ENCODE measurements at places on chromosomes 2 and 18.

- DNase-seq: no peak
These were observed 89.8 kb upstream of the GRB14 start for GRCh38 chr2:164710837-164711765.

DNA sequence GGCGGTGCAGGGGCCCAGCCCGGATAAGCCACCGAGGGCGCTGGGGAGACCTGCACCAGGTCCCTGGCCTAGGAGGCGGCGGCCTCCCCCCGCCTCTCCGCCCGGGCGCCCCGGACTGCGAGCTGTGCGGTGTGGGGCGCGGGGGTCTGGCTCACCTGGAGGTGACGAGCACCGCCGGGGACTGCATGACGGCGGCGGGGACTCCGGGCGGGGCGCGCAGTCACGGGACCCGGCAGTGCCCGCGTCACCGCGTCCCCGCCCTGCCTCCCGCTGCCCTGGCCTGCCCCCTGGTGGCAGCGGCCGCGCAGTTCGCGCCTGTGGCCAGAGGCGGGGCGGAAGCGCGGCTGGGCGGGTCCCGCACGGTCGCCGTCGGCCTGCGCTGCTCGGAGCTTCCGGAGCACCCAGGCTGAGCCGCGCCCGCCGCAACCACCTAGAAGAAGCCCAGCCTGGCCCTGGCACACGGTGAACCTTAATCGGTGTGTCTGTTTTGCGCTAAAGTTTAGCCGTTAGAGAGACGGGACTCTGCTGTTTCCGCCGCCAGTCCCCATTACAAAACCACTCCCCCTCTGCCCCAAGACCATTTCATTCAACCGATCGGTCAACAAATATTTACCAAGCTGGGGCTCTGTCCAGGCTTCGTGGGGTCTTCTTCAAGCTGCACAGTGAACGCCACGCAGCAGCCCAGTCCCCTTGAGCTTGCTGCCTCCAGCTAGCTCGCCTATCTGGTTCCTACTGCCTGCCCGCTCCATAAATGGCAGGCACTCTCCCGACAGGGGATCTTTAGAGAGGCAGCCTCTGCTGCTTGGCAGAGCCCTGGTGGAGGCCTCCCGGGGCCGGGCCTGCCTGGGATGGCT lies at the start of gene HS1BP3:
TSS of gene HS1BP3 (minus strand) at position 222 of the 854 bp plus-strand sequence. CDS start at position 187, 35 bp downstream.
- peak; percentile 50 for DNase-seq

GRCh38 chr18:37457341-37457740 lies 108.3 kb downstream of the CELF4 start:
- DNase-seq: no peak

DNA sequence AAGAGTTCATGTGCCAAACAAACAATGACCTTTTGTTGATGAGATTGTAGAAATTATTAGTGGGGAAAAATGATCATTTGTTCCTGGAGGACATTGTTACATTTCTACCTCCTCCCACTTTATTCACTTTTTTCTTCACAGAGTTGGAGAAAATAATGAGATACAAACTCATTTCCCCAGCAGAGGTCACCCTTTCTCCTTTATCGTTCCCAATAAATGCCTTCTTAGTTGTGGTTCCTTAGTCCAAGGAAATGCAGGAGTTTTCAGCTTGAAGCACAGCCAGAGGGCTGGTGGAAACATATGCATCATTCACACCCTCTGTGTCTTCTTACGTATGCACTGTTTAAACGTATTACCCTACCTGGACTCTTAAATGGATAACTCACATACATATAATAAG lies 108.8 kb downstream of the SLC4A3 start:
- DNase-seq: peak; percentile 8

DNA sequence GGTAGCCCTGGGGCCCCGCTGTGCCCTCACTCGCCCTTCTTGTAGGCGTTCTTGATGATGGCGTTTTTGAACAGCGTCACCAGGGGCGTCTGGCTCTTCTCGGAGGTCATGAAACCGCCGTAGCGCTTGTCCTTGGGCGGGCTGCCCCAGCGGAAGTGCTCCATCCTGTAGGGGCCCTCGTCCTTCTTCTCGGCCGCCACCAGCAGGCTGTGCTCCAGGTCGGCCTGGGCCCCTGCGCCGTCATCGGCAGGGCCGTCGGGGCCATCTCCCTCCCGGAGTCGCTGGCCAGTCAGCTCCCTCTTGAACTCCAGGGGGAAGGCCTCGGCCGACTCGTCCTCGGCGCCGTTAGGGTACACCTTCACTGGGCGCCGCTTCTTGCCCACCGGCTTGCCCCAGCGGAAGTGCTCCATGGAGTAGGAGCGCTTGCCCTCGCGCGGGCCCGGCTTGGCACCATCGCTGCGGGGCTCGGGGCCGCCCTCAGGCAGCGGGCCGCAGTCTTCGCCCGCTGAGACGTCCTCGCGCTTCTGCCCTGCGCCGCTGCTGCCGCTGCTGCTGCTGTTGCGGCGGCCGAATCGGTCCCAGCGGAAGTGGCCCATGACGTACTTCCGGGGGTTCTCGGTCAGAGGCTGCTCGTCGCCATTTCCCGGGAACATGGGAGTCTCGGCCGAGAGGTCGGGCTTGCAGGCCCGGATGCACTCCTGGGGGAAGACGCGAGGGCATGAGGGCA lies 7.2 kb downstream of the POMC start:
- DNase-seq: no peak

DNA sequence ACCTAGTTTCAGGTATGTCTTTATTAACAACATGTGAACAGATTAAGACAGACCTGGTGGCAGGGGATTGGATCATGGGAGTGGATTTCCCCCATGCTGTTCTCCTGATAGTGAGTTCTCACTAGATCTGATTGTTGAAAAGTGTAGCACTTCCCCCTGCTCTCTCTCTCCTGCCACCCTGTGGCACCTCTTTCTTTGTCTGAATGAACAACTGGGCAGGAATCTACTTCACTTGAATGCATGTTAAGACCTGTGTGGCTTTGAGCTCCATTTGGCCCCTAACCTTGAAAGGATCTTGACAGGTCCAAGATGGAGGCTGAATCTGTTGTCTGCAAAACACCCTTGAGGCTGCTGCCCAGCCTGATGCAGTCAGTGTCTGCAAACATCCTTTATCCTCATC lies 194.4 kb downstream of the RNF144A start:
- no peak for DNase-seq

- DNase-seq: no peak
These were observed 89.5 kb downstream of the PTH2R start for GRCh38 chr2:208496129-208496528.

DNA sequence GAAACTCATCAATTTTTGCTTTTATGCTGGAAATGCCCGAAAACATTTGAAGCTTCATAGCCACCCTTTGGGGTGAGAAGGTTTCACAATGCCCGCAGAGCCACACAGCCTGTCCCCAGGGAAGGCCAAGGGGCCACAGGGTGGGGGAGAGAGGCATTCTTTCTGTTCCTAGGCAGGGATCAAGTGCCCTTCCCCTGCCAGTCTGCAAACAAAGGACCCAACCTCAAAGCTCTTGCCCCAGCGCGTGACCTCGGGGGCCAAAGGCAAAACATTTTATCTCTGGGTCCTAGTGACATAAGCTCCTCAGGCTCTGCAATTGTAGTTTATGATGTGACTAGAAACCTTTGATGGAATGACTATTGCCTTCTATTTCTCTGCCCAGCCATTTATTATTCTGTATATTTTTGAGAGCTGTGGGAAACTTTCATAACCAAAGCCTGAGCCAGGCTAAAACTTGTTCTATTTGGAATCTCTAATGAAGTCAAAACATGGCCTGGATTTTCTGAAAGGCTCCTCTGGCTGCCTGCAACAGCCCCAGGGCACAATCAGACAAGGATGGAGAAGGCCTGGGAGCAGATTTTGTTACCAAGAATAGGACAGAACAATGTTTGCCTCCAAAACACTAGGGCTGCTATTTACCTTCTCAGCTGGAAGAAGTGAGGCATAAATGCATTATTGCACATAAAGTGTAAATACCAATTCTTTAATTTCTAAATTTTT lies 137.2 kb upstream of the KCTD1 start:
- DNase-seq: no peak

DNA sequence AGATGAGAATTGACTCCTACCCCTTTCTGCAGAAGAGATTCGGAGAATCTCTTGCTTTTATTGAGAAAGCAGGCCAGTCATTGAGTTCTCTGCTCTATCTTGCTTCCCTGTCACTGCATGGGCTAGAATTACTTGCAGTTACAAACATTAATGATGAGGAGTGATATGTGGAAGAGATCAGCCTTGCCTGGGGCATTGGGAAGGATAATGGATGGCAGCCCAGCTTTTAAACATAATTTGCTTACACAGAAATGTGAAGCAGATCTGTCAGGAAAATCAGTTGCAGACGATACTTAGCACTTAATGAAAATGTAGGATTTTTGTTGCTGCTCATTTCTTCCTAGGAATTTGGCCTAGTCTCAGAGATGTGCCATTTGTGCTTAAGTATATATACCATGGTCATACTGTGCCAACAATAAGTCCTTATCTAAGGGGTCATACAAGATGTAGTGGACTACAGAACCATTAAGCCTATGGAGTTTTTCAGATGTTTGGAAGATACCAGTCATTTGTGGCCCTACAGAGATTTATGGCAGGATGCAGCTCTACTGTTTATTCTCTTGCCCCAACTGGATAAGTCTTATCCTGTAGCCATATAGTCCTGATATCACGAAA lies 92.7 kb downstream of the XRCC5 start:
- no peak for DNase-seq

DNA sequence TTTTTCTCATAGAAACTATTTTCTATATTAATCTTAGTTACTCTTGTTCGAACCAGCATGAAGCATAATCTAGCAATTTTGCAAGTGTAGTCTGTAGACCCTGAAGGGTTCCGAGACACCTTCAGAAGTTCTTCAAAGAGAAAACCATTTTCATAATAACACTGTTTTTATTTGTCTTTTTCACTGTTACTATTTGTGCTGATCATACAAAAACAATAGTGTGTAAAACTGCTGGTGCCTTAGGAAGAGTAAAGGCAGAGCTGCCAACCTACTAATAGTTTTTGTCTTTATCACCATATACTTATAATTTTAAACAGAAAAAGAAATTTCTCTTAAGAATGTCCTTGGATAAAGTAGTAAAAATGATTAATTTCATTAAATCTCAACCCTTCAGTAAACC lies 218.9 kb downstream of the ZNF385B start:
- DNase-seq: no peak

GRCh38 chr18:35714539-35714938 lies 133.0 kb downstream of the GALNT1 start:
- no peak for DNase-seq

GRCh38 chr18:39781565-39781964 lies 2173.5 kb upstream of the PIK3C3 start:
- peak; percentile 51 for DNase-seq

- no peak for DNase-seq
These were observed 31.4 kb upstream of the MFSD6 start for GRCh38 chr2:190376591-190377245.

DNA sequence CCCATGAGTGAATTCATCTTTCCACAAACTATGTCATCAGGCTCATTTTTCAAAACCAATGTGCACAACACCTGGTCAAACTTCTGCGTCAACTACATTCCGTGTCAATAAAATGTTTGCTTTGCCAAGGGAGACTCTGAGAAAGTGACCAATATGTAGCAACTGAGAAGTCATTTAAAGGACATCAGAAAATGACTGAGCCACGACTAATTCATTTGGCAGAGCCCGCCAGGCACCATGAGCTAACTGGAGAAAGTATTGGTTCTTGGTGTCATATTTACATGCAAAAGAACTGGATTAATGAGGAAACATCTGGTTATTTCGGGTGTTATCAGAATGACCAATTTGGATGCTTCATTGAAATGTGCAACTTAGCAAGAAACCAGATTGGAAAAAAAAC lies 7.2 kb downstream of the RND3 start:
- DNase-seq: peak; percentile 7

- DNase-seq: peak; percentile 18
These were observed 1.5 kb upstream of the GPR148 start for GRCh38 chr2:130727286-130727924.

GRCh38 chr2:200341376-200341775 lies 34.9 kb downstream of the SPATS2L start:
- DNase-seq: no peak

DNA sequence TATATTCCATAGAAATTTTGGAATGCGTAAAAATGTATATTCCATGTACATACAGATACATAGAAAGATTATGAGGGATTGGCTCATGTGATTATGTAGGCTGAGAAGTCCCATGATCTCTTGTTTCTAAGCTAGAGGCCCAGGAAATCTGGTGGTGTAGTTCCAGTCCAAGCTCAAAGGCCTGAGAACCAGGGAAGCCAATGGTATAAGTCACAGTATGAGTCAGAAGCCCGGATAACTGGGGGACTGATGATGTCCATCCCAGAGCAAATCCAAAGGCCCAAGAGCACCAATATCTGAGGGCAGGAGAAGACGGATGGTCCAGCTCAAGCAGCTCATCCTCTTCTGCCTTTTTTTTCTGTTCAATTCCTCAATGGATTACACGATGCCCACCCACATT lies 385.0 kb upstream of the KLHL29 start:
- DNase-seq: no peak

- no peak for DNase-seq
These were observed 249.1 kb downstream of the ATAD2B start for GRCh38 chr2:23677836-23678235.

- DNase-seq: no peak
These were observed 5.6 kb downstream of the SLC66A3 start for GRCh38 chr2:11160731-11161455.

DNA sequence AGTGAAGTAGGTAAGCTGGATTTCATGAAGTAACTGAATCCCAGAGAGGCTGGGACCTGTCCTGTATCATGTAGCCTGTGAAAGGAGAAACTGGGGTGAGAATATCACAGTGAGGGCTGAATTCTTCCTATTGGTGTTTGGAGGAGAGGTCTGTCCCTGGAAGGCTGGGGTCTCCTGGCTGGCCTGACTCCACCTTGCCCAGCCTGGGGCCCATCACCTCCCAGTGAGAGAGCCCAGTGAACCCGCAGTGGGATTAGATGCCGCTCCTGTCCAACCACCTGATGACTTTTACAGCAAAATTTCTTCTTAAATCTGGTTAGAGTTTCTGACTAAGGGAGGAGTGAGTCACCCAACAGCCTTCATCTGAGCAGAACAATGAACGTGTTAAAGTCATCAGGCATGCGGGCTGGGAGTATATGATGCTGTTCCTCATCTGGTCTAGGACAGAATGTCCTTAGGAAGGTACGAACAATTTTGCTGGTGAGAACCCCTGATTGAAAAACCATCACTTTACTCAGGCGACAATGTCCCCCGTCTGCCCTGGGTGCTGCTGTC lies 152.9 kb downstream of the LPIN1 start:
- no peak for DNase-seq

GRCh38 chr2:72955228-72956049 lies 38.1 kb downstream of the EMX1 start:
- DNase-seq: no peak

DNA sequence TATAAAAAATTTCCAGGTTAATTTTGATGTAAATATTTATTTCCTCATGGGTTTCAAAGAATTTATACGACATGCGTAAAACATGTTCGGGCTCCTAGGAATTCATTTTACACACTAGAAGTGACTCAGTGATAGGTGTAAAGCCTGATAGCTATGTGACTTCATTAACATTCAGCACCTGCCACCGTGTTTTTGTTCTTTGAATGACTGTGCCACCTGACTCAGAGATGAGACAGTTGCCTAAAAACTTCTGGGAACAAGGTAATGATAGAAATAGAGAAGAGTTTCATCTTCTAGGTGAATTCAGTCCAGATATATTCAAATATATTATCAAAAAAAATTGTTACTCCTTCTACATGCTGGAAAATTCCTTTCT lies 10.0 kb downstream of the IL1R2 start:
- no peak for DNase-seq
